ENCODE measurements at places on chromosomes 11 and 22. TPM values are rescaled to one million over a fixed set of nuclear protein-coding genes. Genes with fewer than 3 reads are reported as not detected.
A peak's percentile ranks its signal among the peaks of the same experiment; 100 is the strongest.

DNA sequence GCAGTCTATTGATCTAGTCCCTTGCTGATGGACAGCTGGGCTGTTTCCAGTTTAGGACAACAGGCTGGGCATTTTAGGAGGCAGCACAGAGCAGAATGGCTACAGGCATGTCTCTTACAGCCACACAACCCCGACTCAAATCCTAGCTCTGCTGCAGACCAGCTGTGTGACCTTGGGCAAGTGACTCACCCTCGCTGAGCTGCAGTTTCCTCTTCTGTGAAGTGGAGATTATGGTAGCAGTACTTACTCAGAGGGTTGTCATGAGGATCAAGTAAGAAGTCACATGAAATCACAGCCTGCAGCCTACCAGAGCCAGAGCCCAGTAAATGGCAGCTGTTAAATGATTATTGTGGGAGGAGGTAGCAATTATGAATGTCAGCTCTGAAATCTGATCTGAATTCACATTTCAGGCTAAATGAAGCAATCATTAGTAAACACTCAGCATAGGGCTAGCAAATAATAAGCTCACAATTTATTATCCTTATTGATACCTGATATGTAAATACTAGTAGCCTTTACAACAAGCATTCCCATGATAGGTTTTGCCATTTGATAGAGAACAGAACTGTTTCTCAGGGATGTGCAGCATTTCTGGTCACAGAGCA lies 58.9 kb downstream of the MYEOV start:
- H3K27me3 ChIP-seq: peaks cover 3% of the 10 kb centered on the region
- H3K4me3 ChIP-seq: no peak overlapping the region
- no peak for DNase-seq
- H3K36me3 ChIP-seq: peaks cover 1% of the 10 kb centered on the region
- H3K4me1 ChIP-seq: no peaks in the 10 kb centered on the region
- H3K27ac ChIP-seq: no peak overlapping the region

DNA sequence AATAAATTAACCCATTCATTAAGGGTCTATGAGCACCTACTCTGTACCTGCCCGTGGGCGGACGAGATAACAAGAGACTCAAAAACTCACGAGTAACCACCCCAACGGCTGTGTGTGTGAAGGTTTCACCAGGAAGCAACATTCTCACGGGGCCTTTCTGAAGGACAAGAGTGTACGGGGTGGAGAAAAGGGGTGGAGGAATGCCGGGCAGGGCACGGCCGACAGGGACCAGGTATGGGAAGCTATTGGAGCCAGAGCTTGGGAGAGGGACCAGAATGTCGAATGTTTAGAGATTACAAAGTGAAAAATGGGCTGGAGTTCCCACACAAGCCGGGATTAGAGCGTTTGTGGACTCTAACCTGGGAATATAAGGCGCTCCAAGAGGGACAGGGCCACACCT lies 1.6 kb downstream of the KMT5B start:
- peak overlapping the region; percentile 91 for H3K27ac ChIP-seq
- H3K36me3 ChIP-seq: peaks cover 4% of the 10 kb centered on the region
- H3K27me3 ChIP-seq: no peaks in the 10 kb centered on the region
- H3K4me3 ChIP-seq: peak overlapping the region; percentile 90
- peaks cover 61% of the 10 kb centered on the region for H3K4me1 ChIP-seq

- no peak overlapping the region for H3K27ac ChIP-seq
- H3K4me3 ChIP-seq: no peak overlapping the region
- DNase-seq: no peak
These were observed 246.4 kb upstream of the PDGFD start for GRCh38 chr11:104410336-104410735.

- peaks cover 60% of the 10 kb centered on the region for H3K4me1 ChIP-seq
- no peaks in the 10 kb centered on the region for H3K27me3 ChIP-seq
- H3K36me3 ChIP-seq: no peaks in the 10 kb centered on the region
These were observed 2.1 kb downstream of the TNNI2 start for GRCh38 chr11:1840780-1841480.

- H3K27me3 ChIP-seq: no peaks in the 10 kb centered on the region
- no peak overlapping the region for H3K27ac ChIP-seq
- H3K36me3 ChIP-seq: peaks cover 4% of the 10 kb centered on the region
- H3K4me1 ChIP-seq: peaks cover 9% of the 10 kb centered on the region
- no peak for DNase-seq
- H3K4me3 ChIP-seq: no peak overlapping the region
These were observed 5.6 kb downstream of the LIPT2 start for GRCh38 chr11:74487875-74488274.

DNA sequence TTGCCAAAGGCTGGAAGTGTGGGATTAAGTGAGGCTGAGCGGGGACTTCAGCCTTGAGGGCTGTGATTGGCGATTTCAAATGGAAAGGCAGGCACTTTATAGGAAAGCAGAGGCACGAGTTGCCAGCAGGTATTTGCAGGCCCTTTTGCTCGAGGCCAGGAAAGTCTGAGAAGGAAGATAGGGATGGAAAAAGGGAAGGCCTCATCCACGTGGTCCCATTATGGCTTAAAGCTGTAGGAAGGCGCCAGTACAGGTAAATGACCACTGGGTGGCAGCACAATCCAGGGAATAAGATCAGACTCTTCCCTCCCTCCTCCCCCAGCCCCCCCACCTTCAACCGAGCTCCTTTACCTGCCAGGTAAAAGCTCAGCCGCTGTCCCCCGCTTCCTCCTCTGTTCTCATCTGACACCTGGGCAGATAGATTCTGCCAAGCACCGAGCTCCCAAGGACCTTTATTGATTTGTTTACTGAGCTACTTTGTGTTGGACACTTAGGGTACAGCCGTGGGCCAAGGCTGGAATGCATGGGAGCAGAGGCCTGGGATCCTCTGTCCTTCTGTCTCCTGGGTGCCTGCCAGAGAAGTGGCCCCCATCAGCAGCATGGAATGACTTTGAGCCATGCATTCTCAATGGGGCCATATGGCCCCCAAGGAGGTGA lies 7.5 kb downstream of the P2RX3 start:
- no peak overlapping the region for H3K4me3 ChIP-seq
- DNase-seq: peak; percentile 40
- H3K27ac ChIP-seq: no peak overlapping the region

DNA sequence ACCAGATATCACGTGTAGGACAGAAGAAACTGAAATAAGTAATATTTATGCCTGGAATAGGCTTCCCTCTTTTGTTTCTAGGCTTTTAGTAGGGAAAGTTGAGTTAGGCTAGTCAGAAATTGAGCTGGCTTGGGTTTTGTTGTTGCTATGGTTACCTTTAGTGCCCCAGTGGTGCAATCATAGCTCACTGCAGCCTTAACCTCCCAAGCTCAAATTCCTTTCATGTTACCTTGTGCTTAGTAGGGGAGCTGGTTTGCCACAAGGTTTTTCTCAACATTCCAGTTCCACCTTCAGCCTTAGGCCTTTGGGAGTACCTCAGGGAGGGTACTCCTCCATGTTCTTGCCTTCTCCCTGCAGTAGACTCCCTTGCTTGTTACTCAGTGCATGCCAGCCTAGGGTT lies 69.1 kb upstream of the SUSD2 start:
- peaks cover 55% of the 10 kb centered on the region for H3K36me3 ChIP-seq
- no peak for DNase-seq
- no peaks in the 10 kb centered on the region for H3K27me3 ChIP-seq
- no peaks in the 10 kb centered on the region for H3K4me1 ChIP-seq
- H3K27ac ChIP-seq: no peak overlapping the region

DNA sequence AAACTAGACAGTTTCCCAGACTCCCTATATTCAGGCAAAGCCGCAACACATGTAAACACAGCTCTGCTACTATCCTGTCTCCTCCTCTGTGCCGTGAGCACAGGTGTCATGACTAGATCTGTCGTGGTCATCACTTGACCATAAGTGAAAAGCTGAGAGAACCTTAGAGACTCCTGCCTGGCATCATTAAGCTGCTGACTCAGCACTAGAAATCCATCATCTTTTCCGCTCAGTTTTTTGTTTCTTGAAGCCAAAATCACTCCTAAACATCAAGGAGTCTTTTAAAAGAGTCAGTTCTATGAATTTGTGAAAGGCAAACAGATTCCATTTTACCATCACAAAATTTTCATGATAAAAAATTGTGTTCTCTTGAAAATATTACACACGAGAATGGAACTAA lies 102.5 kb upstream of the TP53AIP1 start:
- H3K4me1 ChIP-seq: no peaks in the 10 kb centered on the region
- no peaks in the 10 kb centered on the region for H3K36me3 ChIP-seq
- no peak for DNase-seq
- no peak overlapping the region for H3K4me3 ChIP-seq
- H3K27ac ChIP-seq: no peak overlapping the region

DNA sequence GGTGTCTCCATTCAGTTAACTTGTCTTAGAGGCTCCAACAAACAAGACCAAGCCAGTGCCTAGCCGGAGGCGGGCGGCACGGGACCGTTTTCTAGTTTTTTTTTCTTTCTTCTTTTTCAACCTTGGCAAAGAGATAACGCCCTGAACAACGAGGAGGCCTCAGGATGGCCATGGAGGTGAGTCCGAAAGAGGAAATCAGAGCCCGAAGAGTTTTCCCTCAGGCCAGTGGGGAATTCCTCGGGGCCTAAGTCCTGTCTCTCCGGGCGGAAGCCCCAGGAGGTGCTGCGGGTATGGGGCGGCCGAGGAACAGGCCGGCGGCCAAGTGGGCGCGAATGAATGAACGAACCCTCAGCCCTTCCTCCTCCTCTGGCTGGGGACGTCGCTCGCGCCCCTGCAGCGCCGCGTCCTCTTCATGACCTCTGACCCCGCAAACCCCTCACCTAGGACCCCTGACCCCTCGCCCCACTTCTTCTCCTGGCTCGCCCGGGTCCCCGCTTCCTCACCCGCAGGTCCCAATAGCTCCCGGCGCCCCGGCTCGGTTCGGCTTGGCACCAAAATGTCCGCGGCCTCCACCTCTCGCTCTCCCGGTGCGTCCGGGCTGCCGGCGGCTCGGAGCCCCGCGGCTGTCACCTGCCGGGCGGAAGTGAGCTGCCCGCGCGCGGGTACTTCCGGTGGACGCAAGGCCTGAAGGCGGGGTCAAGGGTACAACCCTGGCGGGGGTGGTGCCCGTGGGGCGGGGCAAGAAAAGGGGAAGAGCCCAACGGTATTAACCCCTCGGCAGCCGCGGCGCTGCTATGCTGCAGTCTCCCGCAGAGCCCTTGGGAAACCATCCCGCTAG lies at the start of gene AP1B1:
Gene AP1B1 (minus strand): TSS at position 650 of the 838 bp plus-strand sequence. CDS start 21,327 bp downstream, outside the sequence.
- H3K27ac ChIP-seq: peak within 1 kb of the TSS; percentile 93
- no peaks in the 10 kb centered on the region for H3K27me3 ChIP-seq
- H3K4me1 ChIP-seq: peaks cover 61% of the 10 kb centered on the region
- H3K36me3 ChIP-seq: peaks cover 18% of the 10 kb centered on the region

DNA sequence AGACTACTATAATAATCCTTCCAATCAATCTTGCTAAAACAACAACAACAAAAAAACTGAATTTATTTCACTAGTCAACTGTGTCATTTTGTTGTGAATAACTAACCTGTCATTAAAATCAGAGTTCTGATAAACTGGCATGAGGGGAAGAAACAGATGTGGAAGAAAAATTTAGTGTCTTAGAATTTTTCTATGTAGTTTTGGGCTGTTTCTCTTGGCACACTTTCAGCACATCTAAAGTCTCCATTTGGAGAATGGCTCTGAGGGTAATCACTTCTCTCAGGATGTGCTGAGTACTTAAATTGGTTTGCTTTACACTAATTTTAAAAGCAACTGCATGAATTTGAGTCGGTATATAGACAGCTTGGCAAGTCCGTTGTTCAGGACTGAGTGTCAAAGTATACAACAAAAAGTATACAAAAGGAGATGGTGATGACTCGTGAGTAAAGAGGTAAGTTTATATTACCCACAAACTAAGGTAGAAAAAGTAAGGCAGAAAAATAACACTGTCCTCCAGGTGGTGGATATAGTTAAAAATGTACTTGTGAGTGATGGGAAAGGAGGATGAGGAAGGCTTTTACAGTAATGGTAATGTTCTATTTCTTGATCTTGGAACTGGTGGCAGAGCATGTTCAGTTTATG lies 10.2 kb downstream of the HTATIP2 start:
- no peak for DNase-seq
- peaks cover 61% of the 10 kb centered on the region for H3K36me3 ChIP-seq
- H3K4me1 ChIP-seq: peaks cover 2% of the 10 kb centered on the region
- no peak overlapping the region for H3K4me3 ChIP-seq

DNA sequence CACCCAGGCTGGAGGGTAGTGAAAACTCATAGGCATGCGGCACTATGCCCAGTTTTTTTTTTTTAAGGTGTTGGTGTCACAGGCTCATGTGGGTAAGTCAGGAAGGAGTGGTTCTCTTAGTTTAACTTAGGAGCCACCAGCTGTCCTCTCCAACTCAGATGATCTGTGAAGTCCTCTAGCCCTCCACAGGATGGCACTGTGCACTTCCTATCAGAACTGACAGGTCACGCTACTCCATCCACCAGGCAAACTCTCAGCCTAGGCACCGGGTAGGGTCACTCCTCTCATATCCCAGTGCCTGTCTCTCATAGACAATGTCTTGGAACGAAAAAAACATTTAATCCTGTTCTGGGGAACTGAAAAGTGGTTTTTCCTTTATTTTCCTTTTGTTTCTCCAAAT lies 16.5 kb downstream of the NAP1L4 start:
- no peak overlapping the region for H3K4me3 ChIP-seq
- H3K36me3 ChIP-seq: peaks cover 80% of the 10 kb centered on the region
- peaks cover 2% of the 10 kb centered on the region for H3K4me1 ChIP-seq

GRCh38 chr22:42794551-42795510 lies 62.2 kb downstream of the ARFGAP3 start:
- no peaks in the 10 kb centered on the region for H3K4me1 ChIP-seq
- no peak for DNase-seq
- no peak overlapping the region for H3K4me3 ChIP-seq
- H3K27me3 ChIP-seq: no peaks in the 10 kb centered on the region

KCNJ4 gene
- total RNA-seq: not detected

SBF1 gene
- total RNA-seq: 144 TPM

MPZL2 gene
- not detected for total RNA-seq

GAS2L1 gene
- total RNA-seq: not detected

SLC36A4 gene
- total RNA-seq: 14.9 TPM

POTEH gene
- total RNA-seq: not detected

All from activated B cell treated with CpG ODN at 0.5 μM for 24 hours (primary cell).